ENCODE measurements at places on chromosomes 6 and 20.

DNA sequence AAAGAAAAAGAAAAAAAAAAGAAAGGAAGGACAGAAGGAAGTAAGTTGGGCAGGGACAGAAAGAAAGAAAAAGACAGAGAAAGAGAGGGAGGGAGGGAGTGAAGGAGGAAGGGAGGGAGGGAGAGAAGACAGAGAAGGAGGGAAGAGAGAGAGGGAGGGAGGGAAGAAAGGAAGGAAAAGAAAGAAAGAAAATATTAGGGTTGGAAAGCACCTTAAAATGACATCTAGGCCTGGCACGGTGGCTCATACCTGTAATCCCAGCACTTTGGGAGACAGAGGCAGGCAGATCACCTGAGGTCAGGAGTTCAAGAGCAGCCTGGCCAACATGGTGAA is 33.2 kb downstream of the FASTKD5 start:
- DNase-seq, result no peak

- no peak for DNase-seq
These were observed 180.7 kb downstream of the BTBD3 start for GRCh38 chr20:12098421-12098820.

DNA sequence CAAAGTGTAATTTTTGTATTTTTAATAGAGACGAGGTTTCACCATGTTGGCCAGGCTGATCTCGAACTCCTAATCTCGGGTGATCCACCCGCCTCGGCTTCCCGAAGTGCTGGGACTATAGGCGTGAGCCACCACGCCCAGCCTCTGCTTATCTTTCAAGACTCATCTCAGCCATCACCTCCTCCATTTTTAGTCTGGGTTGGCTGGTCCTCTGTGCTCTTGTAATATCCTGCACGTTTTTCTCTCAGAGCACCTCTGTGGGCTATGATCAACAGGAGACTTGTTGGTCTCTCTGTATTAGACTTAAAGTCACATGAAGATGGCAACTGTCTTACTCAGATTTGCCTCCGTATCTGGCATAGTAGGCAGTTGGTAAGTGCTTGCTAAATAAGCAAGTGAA is 7.6 kb downstream of the NOTCH4 start:
- no peak for DNase-seq

- DNase-seq, result no peak
These were observed 408.1 kb upstream of the MARCKS start for GRCh38 chr6:113449051-113449450.

- DNase-seq, result peak; percentile 26
These were observed 10.1 kb upstream of the NHSL1 start for GRCh38 chr6:138509371-138509770.

- no peak for DNase-seq
These were observed 162.0 kb upstream of the EPHA7 start for GRCh38 chr6:93581371-93581770.

DNA sequence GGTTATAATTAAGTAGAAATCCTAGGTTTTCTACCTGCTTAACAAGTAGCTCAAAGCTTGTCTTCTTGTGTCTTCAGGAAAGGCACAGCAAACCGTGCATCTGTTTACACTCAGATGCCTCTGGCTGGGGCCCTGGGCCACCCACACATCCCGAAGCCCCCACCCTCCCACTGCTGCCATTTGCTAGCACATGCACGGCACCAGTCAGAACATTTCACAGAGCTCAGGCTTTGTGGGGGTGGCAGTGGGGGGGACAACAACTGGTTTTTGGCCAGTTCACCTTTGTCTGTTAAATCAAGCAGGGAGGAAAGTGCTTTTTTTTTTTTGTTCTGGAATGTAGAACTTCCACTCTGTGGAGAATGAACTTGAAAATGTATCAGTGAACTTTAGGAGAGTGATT is 77.7 kb downstream of the LINC00237 start:
- no peak for DNase-seq
